Cerebellar nuclear complex (tissue), 1 donor: ENCODE measurements at places on chromosomes 6 and 20.

GRCh38 chr6:108407904-108408827 is 113.3 kb downstream of the AFG1L start:
- no peak for DNase-seq

DNA sequence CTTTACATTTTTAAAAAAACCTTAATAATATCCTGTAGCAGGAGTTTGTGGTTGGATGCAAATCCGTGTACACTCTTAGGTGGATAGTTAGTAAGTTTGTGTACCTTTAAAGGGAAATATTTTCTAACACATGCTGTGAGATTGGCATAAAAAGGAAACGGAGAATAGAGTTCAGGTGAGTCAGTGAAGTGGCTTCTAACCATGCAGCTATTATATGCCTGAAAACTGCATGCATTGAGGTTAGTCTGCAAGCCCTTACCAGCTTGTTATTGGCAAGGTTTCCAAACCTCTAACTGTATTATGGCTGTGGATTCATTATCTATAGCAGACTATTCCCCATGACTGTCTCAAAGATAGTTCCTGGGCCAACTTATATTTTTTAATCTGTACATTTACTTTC is 420.6 kb upstream of the MMS22L start:
- DNase-seq = no peak

- DNase-seq = no peak
These were observed 2.4 kb downstream of the AGPAT4 start for GRCh38 chr6:161271343-161272030.

DNA sequence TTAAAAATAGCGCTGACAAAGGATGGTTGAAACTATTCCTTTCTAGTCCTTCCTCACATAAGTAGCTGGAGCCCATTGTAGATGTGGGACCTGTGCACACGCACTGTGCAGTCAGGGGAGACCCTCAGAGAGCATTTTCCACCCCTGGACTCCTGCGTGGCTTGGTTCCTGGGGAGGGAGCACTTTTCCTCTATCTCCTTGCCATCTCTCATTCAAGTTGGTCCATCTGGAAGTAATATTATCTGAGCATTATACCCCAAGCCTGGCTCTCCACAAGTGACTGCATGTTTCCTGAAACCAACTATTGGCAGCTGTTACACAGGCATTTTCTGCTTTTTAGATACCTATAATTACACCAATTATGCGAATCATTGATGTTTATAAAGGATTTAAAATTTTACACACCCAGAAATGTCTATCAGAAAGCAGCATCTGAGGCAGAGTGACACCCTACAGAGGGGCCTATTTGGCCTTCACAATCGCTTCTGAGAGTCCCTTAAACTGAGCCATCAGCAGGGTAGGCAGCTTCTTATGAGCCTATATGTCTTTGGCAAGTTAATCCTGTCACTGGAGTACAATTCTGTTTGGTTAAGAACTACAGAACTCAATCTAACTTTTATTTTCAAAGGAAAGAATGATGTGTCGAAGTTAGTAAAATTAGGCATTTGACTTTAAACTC is 18.7 kb downstream of the SOX4 start:
- DNase-seq = no peak

DNA sequence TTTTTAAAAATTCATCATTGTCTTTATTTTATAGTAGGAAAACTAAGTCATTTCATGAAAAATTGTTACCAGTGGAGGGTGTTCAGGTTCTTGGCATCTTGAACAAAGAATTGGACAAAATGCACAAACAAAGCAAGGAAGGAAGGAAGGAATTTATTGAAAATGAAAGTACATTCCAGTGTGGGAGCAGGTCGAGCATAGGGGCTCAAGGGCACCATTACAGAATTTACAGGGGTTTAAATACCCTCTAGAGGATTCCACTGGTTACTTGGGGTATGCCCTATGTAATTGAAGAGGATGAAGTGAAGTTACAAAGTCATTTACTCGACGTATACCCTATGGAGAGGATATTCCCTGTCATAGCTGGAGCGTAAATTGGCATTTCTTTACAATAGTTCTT is 37.4 kb upstream of the HDAC2 start:
- DNase-seq = no peak

GRCh38 chr20:57198132-57199072 is 68.0 kb downstream of the BMP7 start:
- DNase-seq = no peak

DNA sequence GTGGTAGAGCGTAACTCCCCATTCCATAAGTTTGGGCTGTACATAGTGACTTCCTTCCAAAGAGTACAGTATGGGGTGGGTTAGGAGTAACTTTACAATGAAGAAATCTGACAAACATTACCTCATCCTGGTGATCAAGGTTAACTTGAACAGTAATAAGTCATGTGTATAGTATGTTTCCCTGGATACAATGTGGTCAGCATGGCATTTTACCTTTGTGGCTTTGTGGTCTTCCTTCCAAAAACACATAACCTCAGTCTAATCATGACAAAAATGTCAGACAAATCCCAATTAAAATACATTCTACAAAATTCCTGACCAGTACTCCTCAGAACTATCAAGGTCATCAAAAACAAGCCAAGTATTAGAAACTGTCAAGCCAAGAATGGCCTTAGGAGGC is 225.1 kb downstream of the UBE3D start:
- DNase-seq = no peak

- DNase-seq = no peak
These were observed 35.8 kb upstream of the IGF2R start for GRCh38 chr6:159933077-159933476.

DNA sequence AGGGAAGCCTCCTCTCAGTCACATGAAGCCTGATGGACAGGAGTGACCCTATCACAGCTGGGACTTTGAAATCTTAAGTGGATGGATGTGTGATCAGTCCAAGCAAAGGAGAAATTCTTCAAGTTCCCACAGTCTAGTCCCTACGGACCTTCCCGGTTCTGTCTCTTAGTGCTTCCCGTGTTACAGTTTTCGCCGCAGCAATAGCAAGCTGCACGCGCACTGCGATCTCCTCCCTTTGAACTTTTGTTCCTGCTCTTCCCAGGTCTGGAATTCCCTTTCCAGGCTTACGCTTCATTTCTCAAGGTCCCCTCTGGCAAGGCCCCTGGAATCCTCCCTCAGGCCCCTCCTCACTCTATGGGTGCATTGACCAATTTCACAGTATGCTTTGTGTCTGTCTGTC is 89.2 kb downstream of the VEGFA start:
- no peak for DNase-seq

GRCh38 chr6:4308364-4308763 is 173.0 kb upstream of the ECI2 start:
- no peak for DNase-seq

DNA sequence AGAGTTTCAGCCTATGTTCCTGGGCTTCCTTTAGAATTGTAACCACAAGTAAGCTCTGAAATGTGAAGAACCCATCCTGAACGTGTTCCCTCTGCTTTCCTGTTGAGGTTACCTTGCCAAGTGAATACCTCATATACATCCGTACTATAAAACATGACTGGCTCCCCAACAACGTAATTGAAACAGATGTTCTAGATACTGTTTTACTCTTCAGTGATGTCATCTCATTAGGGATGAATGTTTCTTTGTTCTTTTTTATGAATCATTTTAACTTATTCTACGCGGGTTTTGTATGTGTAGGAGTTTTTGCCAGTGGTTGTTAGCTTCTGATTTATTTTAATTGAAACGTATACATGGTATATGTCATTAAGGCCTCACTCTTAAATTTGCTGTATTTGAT is 166.8 kb downstream of the SAMD5 start:
- DNase-seq = no peak

- no peak for DNase-seq
These were observed 30.0 kb upstream of the PAQR8 start for GRCh38 chr6:52331793-52332457.

DNA sequence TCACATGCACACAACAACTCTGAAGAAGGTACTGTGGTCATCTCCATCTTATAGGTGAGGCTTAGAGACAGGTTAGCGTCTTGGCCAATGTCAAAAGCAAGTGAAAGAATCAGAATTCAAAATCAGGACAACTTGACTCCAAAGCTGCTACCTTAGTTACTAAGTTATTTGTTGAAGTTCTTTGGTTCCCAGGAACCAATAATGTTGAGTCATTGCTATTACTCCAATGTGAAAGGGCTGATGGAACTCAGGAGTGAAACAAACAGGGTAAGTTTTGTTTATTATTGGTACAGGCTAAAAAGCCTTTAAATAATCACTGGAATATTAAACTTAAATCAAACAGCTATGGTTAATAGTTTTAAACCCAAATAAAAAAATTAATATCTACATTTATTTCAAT is 111.1 kb downstream of the PDSS2 start:
- DNase-seq = no peak

DNA sequence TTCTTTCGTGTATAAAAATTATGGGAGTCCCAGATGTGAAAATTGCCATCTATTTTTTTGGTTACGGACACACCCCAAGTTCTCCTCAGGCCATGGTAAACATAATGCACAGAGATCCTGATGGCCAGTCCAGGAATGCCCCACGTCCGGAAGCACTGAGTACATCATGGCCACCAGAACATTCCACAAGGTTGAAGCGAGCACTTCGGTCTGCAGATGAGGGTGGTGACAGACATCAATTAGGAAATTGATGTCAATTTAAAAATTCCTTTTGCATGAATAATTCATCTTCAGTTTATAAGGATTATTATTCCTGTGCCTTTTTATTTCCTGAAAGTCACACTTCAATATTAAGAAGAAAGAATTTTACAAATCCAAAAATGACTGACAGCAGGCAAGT is 13.2 kb upstream of the EXOC2 start:
- DNase-seq = no peak

GRCh38 chr6:43876602-43877001 is 106.6 kb downstream of the VEGFA start:
- DNase-seq = no peak

GRCh38 chr20:17601957-17602356 is 32.1 kb downstream of the DSTN start:
- no peak for DNase-seq

DNA sequence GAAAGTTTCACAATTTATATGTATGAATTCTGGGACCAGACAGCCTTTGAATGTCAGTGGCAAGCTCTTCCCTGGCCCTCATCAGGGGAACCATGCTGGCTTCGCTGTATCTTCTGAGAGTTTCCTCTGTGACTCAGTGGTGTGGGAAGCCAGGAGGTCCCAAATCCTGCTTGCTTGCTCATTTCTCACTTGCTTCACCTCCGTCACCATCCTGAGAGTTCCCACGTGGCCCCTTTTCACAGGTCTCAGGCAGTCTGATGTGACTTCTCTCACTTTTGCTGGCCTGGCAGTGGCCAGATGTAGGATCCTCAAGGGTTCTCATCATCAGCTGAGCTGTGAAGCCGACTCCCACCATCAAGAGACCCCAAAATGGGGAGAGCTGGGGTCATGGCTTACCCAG is 28.4 kb upstream of the RIN2 start:
- DNase-seq = no peak

DNA sequence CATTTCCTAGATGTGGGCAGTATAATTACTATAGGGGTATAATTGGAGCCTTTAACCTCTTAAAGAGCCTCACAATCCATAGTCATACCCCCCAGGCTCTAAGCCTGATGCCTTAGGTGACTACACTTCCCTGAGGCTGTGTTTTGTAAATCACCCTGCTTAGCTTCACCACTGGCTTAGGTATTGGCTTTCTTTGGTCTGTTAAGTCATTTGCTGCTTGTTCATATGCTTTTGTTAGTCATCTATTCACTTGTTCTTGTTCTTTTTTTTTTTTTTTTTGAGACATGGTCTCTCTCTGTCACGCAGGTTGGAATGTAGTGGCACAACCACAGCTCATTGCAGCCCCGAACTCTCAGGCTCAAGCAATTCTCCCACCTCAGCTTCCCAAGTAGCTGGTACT is 26.7 kb downstream of the KAT14 start:
- DNase-seq = no peak

DNA sequence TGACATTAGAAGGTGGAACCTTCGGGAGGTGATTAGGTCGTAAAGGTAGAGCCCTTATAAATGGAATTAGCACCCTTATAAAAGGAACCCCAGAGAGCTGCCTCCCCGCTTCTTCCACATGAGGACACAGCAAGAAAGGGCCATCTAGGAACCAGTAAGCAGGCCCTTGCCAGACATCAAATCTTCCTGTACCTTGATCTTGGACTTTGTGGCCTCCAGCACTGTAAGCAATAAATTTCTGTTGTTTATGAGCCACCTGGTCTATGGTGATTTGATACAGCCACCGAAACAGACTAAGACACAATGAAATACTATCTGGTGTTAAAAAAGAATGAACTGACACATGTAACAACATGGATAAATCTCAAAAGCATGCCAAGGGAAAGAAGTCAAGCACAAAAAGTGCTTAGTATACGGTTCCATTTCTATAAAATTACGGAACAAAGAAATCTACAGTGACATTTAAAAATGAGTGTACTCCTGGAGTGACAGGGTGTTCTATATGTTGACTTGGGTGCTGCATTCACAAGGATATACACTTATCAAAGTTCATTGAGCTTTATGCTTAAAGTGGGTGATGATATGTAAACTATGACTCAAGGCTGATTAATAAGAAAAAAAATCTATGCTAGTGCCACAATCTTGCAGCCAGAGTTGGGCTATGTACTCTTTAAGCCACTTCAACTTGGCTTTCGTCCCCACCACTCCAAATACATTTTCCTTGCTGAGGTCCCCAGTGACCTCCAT is 18.4 kb downstream of the SERPINB1 start:
- DNase-seq = no peak

- no peak for DNase-seq
These were observed 76.3 kb downstream of the CDK19 start for GRCh38 chr6:110738899-110739365.

DNA sequence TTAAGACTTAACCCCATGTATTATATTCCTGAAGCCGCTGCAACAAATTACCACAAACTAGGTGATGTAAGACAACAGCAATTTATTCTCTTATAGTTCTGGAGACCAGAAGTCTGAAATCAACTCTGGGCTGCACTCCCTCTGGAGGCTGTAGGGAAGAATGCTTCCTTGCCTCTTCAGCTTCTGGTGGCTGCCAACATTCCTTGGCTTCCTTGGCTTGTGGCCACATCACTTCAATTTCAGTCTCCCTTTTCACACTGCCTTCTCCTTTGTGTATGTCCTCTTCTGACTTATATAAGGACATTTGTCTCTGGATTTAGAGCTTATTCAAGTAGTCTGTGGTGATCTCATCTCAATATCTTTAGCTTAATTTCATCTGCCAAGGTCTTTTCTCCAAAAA is 141.6 kb downstream of the DHX35 start:
- DNase-seq = no peak

DNA sequence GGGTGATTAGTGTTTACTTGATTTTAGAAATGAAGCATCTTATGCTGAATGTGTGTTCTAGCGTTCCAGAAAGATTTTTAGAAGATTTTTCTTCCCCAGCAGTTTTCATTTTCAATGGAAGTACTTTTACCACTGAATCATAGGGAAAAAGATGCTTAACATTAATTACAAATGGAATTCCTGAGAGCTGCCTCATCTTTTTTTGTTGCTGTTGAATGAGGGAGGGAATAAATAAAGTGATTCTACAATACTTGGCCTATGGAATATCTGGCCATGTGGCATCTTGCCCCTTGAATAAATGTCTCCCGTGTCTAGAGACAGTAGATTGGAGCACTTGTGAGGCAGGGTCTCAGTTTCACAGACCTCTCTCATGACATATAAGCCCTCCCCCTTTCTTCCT is 44.1 kb upstream of the SLC22A1 start:
- no peak for DNase-seq

GRCh38 chr6:23503173-23503572 is 622.8 kb upstream of the NRSN1 start:
- no peak for DNase-seq
